ENCODE measurements at places on chromosomes 3 and 15.

DNA sequence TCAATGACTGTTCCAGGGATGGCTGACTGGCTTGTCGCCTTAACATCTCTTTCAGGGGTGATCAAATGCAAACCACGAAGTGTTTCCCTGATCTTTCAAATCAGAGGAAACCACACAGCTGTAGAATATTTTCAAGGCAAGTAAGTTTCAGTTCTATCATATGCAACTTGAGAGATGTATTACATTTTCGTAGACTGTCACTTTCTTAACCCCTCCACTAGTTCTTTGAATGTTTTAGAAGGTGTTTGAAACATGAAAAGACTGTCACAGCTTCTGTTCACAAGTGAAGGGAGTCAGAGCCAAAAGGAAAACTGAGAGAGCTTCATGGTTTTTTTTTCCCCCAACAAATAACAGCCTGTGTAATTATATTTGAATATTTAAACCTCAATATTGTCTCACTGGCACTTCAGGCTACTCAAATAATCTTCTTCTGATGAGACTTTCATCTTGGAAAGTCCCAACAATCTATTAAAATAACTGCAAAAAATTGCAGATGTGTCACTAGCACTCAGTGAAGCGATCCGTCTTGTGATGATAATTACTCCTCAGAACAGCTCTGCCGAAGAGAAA is 25.9 kb upstream of the CAPN7 start:
- DNase-seq: no peak

DNA sequence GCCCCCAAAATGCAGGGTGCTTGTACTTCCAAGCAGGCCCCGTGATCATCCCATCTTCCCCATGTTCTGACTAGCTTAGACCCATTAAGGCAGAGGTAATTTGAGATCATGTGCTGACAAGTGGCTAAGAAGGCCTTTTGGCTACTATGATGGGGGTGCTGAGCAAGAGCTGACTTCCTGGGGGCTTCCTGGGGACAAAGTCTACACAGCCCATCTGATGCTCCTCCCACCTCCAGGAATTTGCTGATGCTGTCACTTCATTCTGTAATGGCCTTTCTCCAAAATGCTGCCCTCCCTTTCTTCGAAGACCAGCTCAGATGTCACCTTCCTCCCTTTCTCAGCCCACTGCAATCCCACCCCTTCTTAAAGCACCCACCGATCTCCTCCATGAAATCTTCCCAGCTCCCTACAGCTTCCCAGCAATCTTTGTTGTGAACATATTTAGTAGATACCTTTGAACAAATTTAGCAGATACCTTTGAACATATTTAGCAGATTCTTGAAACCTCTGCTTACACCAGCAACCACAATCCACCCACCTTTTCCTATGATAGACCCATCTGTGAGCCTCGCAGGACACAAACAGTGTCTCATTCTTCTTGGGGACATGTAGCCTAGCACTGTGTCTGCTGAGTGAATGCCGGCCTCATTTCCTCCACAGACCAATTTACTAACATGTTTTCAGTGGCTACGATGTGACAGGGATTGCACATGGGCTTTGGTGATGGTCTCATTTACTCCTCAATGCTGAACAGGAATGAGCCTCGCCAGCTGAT is 223.3 kb downstream of the EPHB1 start:
- DNase-seq: no peak

GRCh38 chr15:77122576-77122975 is 51.7 kb upstream of the TSPAN3 start:
- DNase-seq: no peak

DNA sequence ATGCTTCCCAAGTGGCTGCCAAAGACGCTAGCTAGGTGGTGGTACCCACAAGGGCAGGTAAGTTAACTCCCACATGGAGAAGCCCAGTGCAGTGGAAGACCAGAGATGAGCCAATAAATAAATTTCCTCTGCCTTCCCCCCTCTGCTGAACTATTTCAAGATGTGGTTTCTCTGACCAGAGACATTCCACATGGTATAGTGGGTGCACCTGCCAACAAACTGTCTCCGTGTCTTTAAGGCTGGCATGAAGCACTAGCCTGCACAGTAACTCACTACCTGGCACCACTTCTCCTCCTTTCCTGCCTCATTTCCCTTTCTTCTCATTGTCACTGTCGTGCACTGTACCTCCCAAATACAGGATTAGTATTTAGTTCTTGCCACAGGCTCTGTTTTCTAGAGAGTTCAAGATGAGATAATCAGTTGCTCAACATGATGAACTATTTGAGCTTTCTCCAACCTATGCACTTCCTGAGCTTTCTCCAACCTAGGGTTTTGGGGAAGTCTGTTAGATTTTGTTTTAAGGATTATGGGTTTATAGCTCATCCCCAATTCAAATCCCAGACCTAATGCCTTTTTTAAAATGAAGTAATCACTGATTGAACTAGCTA is 8.4 kb upstream of the CRTAP start:
- no peak for DNase-seq

GRCh38 chr3:66036586-66037148 is 2.1 kb downstream of the MAGI1 start:
- DNase-seq: no peak
